ENCODE measurements at places on chromosomes 4 and X. TPM values are rescaled to one million over a fixed set of nuclear protein-coding genes. Genes with fewer than 3 reads are reported as not detected.

The ITM2A gene
- total RNA-seq, result not detected

The NALF2 gene
- not detected for total RNA-seq

The SFRP2 gene
- total RNA-seq, result not detected

The SATL1 gene
- not detected for total RNA-seq

The IQCM gene
- total RNA-seq, result not detected

The IL2 gene
- total RNA-seq, result not detected

The LONRF3 gene
- total RNA-seq, result 0.43 TPM

The MSANTD1 gene
- total RNA-seq, result 0.64 TPM

The IGSF1 gene
- 0.32 TPM for total RNA-seq

The CSAG3 gene
- total RNA-seq, result not detected

The WWC2 gene
- 42.2 TPM for total RNA-seq

The SORBS2 gene
- 1.7 TPM for total RNA-seq

The S100G gene
- total RNA-seq, result not detected

The LEF1 gene
- 1.6 TPM for total RNA-seq

The TBCK gene
- total RNA-seq, result 41.6 TPM

The TCP11X2 gene
- total RNA-seq, result not detected

The SMIM14 gene
- 24.5 TPM for total RNA-seq

The HSFX3 gene
- not detected for total RNA-seq

The NDST3 gene
- total RNA-seq, result 0.32 TPM

The PRPS2 gene
- total RNA-seq, result 21.6 TPM

The USP51 gene
- 3.5 TPM for total RNA-seq

The XAGE1A gene
- total RNA-seq, result not detected

The PTPN13 gene
- 73.0 TPM for total RNA-seq

The ARX gene
- total RNA-seq, result not detected

The CXCL11 gene
- not detected for total RNA-seq

The UGT2A3 gene
- not detected for total RNA-seq

The FOXR2 gene
- not detected for total RNA-seq

The SHISA3 gene
- total RNA-seq, result not detected

The NDNF gene
- total RNA-seq, result 0.32 TPM

The RAB9B gene
- 0.64 TPM for total RNA-seq

The TLR10 gene
- not detected for total RNA-seq

The TMPRSS11E gene
- total RNA-seq, result not detected

The HELQ gene
- total RNA-seq, result 11.6 TPM

The CTAG2 gene
- not detected for total RNA-seq

The TIMM17B gene
- 39.3 TPM for total RNA-seq

The APBB2 gene
- total RNA-seq, result 96.3 TPM

The VCX3A gene
- total RNA-seq, result not detected
